Activated CD4-positive, alpha-beta memory T cell treated with anti-CD3 and anti-CD28 coated beads, Interleukin-2, amount 10 ng/mL, durations not matched to agents 7 days and 5 days (primary cell): ENCODE measurements at places on chromosomes 11 and 22. TPM values are rescaled to one million over a fixed set of nuclear protein-coding genes. Genes with fewer than 3 reads are reported as not detected.

The PKDREJ gene
- not detected for total RNA-seq

The ALG8 gene
- total RNA-seq = 48.1 TPM

The PATE2 gene
- not detected for total RNA-seq

The LRRN4CL gene
- 0.18 TPM for total RNA-seq

The GVQW3 gene
- total RNA-seq = 3.7 TPM

The SMIM35 gene
- 0.55 TPM for total RNA-seq

The THRSP gene
- not detected for total RNA-seq

The RRP8 gene
- total RNA-seq = 24.4 TPM

The YAP1 gene
- total RNA-seq = 0.28 TPM

The VSIG10L2 gene
- total RNA-seq = not detected

The ZFPL1 gene
- 31.6 TPM for total RNA-seq

The CCDC34 gene
- 13.7 TPM for total RNA-seq

The OR8G5 gene
- not detected for total RNA-seq

The EHF gene
- total RNA-seq = not detected
